Spinal cord (tissue), 10 donors: ENCODE measurements at places on chromosomes 12 and 14.

DNA sequence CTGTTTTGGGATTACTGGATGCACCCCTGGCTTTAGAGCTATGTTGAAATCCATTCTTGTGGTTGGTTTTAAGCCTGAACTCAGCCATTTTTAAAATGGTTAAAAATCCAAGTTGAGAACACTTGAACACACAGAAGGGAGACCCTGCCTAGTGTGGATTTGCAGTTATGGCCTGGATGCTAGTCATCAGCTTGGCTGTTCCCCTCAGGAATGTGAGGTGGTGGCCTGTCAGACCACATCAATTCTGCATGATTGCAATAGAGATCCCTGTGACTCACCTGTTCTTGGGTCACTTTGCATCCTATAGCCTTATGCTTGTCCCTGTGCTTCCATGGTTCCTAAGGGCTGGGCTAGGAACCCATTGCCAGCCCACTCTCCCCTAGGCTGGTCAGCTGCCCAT lies 454.1 kb downstream of the ATP23 start:
- DNase-seq: no peak

DNA sequence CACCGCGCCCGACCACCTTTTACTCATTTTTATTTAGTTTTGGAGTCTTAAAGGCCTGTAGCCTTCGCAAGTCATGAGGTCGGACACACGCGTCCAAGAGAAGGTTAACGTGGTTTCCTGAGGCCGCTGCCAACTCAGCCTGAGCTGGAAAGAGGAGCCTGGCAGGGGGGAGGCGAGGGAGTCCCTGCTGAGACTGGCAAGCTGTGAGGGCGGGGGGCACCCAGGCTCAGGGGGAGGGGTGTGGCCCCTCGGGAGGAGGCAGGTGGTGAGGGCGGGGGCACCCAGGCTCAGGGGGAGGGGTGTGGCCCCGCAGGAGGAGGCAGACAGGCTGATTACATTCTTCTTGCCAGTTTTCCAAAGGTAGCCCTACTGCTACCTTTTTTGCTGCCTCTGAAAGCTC lies 143.2 kb downstream of the PIWIL1 start:
- DNase-seq: no peak

DNA sequence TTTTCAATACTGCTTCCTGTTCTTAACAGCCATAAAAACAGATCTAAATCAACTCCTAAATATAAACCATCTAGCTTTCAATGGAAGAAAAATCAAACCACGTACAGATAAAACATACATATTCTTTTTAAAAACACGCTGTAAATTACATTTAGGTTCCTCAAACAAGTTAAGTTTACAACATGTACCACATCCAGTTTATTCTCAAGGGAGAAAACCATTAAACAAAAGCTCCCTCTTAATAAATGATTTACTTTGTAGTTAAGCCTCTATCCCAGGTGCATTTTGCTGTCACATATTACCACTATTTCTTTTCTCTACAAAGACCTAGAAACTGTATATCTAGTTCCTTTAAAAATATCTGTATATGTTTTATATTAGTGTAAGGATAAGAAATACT lies 3.1 kb downstream of the NUMB start:
- no peak for DNase-seq

- no peak for DNase-seq
Observed at GRCh38 chr12:47237751-47238211, 158.0 kb upstream of the AMIGO2 start.

GRCh38 chr12:56119361-56119796 lies 1.3 kb downstream of the ZC3H10 start:
- peak; percentile 84 for DNase-seq

- DNase-seq: no peak
Observed at GRCh38 chr14:89454996-89455395, 38.0 kb upstream of the FOXN3 start.

- DNase-seq: no peak
Observed at GRCh38 chr12:5458229-5459050, 26.5 kb downstream of the NTF3 start.

GRCh38 chr12:123441523-123442164 lies 5.2 kb upstream of the RILPL2 start:
- DNase-seq: no peak

DNA sequence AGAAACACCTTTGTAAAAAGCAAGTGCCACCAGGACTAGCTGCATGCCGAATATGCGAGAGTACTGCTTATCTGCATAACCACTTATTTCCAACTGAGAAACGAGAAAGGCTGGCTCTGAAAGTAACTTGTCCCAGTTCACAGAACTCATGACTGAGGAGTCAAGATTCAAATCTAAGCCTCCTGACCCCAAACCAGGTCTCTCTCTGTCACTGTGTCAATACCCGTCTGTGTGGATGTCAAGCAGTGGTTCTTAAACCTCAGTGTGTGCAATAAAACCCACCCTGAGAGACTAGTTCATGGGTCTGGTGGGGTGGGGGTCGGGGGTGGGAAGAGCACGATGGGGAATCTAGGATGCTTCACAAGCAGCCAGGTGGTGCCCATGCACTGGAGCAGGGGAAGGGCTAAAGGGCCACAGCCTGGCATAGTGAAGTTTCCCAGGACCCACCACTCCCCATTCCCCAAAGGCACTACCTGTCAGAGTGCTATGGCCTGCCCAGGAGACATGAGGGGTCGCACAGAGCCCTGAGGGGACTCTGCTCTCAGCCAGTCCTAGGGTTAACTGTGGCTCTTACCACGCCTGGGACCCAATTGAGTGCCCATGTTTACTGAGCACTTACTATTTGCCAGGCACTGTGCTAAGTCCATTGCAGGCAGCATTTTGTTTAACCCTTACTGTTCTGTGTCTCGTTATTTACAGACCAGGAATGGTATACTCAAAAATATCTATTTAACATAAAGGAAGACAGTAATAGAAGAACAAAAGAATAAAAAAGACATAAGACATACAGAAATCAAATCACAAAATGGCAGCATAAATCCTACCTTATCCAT lies 33.4 kb upstream of the PNMA1 start:
- DNase-seq: no peak

DNA sequence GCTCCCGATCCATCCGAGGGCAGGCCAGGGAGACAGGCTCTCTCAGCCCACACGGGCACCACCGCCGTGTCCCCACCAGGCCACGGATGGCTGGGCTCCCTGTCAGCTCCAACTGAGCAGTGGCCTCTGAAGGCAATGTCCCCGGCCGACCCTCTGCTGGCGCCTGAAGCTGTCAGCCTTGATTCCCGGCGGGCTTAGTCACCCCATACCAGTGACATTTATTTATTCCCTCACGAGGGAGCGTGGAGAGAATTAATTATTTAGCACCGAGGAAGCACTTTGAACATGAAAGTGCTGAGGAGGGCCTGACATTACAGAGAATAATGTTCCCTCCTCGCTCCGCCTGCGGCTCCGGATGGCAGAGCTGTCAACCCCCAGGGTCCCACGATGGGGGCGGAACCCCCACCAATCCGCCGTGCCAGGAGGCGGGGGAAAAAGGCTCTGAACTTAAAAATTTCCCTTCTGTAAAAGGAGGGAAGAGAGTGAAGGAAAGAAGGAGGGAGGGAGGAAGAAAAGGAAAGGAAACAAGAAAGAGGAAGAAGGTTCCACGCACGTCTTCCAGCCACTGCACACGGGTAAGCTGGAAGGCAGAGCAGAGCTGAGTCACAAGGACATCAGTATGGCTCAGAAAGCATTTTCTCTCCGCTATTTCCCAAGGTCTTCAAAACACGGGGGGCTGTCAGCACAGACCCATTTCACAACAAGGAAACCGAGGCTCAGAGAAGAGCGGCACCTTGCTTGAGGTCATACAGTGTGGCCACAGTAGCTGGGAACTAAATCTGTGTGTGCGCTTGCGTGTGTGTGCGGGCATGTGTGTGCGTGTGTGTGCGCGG lies 108.7 kb upstream of the NCOR2 start:
- no peak for DNase-seq

DNA sequence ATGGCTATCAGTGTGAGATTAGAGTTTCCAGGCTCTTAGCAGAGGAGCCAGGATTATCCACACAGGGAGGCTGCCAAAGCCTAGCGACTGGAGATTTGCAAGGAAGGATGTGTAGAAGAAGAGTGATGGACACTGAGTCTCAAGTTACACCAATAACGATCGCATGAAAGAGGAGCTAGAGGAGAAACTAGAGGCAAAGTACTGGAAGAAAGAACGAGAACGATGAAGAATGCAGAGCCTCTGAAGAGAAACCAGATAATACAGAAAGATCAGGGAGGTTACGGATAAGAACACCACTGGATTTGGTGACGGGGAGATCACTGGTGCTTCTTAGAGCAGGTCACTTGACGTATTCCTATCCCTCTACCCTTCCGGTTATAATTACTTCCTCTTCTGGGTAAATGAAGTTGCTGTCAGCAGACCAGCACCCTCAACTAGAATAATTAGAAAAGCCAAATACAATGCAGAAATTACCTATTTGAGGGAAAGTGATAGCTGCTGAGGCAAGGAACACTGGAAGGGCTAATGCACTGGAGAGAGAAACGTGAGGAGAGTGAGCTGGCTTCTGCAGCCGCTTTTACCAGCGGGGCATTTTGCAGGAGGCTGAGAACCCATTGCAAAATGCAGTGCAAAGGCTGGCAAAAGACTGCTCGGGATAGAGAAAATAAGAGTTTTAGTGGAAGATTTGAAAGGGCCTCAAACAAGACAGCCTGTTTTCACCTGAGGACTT lies 93.1 kb upstream of the HIF1A start:
- DNase-seq: no peak

DNA sequence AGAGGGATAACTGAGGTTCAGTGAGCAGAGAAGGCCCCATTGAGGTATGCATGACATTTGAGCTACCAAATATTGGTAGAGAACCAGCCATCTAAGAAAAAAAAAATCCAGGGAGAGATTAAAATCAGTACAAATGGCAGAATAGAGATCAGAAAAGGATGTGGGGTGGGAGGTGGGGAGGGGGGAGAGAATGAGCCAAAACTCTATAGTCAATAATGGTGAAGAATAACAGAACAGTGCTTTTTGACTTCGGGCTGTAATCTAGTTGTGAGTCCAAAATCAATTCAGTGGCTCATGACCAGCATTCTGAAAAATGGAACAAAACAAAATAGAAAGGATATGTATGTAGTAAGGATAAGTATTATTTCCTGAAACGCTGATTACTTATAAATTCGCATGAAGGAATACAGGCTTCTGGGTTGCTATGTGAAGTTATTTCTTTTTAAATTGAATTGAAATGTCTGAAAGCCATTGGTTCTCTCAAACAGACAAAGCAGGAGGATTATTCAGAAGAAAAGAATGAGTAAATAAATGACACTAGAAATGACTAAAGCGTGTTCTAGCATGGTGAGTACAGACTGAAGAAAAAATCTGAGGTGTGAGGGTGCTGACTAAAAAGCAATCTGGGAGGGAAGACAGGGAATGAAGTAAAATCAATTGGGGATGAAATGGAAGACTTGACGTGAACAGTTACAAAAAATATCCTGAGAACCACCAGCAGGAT lies 72.4 kb downstream of the ATP2B1 start:
- DNase-seq: no peak

DNA sequence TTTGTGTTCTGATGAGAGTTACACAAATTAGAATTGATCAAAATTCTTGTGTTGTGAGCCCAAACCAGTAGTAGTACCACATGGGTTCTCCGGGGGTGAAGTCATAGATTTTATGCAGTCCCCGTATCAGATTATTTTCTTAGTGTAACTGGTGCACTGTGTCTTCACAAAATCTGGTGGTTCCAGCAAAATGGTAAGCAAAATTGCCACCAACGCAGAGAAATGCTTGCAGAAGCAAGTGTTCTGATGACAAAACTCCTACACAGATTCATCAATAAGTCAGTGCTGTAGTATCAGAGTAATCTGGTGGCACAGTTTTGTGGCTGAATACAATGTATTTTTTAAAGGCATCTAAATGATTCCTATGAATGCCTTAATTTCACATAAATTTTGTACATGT lies 1.3 kb upstream of the CACNA2D4 start:
- no peak for DNase-seq

GRCh38 chr14:72608391-72609204 lies 285.3 kb downstream of the DPF3 start:
- no peak for DNase-seq

DNA sequence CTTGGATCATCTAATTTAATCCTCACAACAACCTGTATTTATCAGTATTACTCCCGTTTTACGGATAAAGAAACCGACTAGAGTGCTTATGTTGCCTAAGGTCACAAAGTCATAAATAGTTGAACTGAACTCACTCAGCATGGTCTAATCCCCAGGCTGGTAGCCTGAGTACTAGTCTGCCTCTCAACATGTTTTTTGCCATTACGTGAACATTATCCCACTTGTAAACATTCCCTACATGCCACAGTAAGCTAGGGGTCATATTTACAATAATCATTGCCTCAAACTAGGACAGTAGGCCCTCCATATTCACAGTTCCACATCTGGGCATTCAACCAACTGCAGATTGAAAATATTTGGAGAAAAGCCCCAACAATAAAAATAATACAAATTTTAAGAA lies 12.1 kb downstream of the SNRPF start:
- DNase-seq: no peak

DNA sequence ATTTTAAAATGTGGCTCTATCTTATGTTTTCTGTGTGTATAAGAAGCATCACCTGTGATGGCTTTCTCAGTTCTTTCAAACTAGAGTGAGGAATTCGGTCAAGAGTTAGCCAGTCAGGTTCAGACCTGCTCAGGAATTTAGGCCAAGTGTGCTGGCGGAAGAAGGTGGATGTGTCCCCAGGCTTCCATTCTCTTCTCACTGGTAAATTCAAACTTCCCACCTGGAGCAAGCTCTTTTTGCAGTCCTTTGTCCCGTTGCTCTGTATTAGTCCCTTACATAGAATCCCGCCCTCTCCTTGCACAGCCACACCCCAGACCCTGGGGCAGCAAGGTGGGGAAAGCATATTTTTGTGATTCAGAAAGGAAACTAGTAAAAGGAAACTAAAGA lies 124.7 kb upstream of the PWP1 start:
- DNase-seq: no peak

DNA sequence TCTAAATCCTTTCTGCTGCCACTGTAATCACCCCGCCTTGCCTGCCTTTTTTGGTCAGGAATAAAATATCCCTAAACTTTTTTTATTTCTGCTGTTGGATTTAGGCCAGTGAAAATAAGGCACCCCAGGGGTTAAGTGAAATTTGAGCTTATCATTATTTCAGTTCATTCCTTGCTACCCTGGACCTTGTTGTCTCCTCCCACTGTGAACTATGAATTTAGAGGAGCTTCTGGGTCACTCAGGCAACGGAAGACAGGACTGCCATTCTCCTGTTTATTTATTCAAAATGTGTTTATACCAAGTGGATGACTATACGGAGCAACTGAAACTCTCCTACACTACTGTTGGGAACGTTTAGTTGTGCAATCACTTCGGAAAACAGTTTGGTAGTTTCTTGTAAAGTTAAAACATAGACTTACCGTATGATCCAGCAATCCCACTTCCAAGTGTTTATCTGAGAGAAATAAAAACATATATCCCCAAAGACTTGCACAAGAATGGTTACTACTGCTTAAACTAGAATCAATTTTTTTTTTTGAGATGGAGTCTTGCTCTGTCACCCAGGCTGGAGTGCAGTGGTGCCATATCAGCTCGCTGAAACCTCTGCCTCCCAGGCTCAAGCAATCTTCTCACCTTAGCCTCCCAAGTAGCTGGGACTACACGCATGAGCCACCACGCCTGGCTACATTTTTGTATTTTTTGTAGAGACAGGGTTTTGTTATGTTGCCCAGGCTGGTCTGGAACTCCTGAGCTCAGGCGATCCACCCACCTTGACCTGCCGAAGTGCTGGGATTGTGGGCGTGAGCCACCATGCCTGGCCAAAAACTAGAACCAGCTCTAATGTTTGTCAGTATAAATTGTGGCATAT lies 2.3 kb upstream of the TRAFD1 start:
- no peak for DNase-seq
